MM.1S (cell line): ENCODE measurements at places on chromosomes 4 and X.
A peak's percentile ranks its signal among the peaks of the same experiment; 100 is the strongest.

GRCh38 chr4:60400593-60400992 is 799.5 kb upstream of the ADGRL3 start:
- no peaks in the 10 kb centered on the region for H3K36me3 ChIP-seq
- DNase-seq = no peak
- H3K4me3 ChIP-seq = no peak overlapping the region
- no peak overlapping the region for H3K27ac ChIP-seq
- no peaks in the 10 kb centered on the region for H3K27me3 ChIP-seq
- H3K4me1 ChIP-seq = no peaks in the 10 kb centered on the region

DNA sequence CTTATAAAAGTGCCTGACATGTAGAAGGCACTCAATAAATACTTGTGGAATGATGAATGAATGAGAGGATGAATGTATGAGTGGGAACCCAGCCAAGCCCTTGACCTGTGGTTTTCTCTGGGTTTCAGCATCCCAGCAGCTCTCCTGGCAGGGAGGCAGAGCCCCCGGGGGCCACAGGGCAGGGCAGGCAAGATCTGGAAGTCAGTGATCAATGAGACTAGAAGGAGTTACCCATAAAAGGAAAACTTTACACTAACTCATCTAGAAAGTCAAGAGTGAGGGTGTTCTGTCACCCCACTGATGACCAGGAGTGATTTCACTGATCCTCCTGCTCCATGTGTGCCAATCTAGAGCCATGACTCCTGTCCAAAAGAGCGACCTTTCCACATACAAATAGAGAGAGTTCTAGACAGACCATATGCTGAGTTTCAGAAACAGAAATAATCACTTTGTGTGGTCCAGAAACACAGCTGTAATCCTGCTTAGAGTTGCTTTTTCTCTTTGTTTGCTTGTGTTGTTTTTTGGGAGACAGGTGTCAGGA is 37.4 kb downstream of the MGARP start:
- peak overlapping the region; percentile 77; the same call in 1 of the 2 replicates for H3K27ac ChIP-seq
- no peak overlapping the region for H3K4me3 ChIP-seq
- H3K36me3 ChIP-seq = no peaks in the 10 kb centered on the region
- DNase-seq = peak; percentile 82
- no peaks in the 10 kb centered on the region for H3K27me3 ChIP-seq

GRCh38 chr4:6892190-6892908 is 17.3 kb upstream of the TBC1D14 start:
- no peaks in the 10 kb centered on the region for H3K36me3 ChIP-seq
- no peaks in the 10 kb centered on the region for H3K27me3 ChIP-seq
- H3K27ac ChIP-seq = no peak overlapping the region
- no peak overlapping the region for H3K4me3 ChIP-seq
- no peak for DNase-seq
- no peaks in the 10 kb centered on the region for H3K4me1 ChIP-seq

- H3K4me3 ChIP-seq = no peak overlapping the region
- H3K27ac ChIP-seq = no peak overlapping the region
- H3K27me3 ChIP-seq = no peaks in the 10 kb centered on the region
- no peak for DNase-seq
- no peaks in the 10 kb centered on the region for H3K36me3 ChIP-seq
Observed at GRCh38 chrX:22739276-22739675, 260.5 kb upstream of the DDX53 start.

GRCh38 chr4:38605181-38605752 is 58.7 kb upstream of the KLF3 start:
- DNase-seq = no peak
- no peaks in the 10 kb centered on the region for H3K36me3 ChIP-seq
- H3K27me3 ChIP-seq = no peaks in the 10 kb centered on the region
- no peaks in the 10 kb centered on the region for H3K4me1 ChIP-seq
- no peak overlapping the region for H3K27ac ChIP-seq
